Activated T-helper 2 cell treated with anti-CD3 and anti-CD28 coated beads, Interferon-gamma antibody, Interleukin-2, Interleukin-4, amounts not matched to agents 10 μg/mL and 5 μg/mL and 100 μg/mL, durations not matched to agents 14 hours and 24 hours and 36 hours (primary cell): ENCODE measurements at places on chromosomes 5 and 9. TPM values are rescaled to one million over a fixed set of nuclear protein-coding genes. Genes with fewer than 3 reads are reported as not detected.

- no peak for DNase-seq
Measured at GRCh38 chr5:127758766-127759283, 55.6 kb downstream of the CCDC192 start.

DNA sequence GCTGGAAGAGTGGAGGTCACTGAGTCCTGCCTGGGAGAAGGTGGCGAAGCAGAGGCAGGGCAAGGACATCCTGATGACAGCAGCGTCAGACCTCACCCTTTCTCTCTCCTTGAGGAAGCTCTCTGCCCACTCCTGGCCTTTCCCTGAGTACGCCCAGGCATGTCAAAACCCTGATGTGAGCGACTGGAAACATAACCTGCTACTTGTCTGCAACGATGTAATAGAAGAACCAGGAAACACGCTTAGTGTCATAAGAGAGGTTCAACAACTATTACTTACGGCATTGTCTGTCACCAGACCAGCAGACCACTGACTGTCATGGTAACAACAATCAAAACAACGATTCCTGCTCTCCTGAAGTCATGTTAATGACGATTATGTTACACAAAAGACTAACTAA is 152.4 kb downstream of the ACTL7B start:
- no peak for DNase-seq

DNA sequence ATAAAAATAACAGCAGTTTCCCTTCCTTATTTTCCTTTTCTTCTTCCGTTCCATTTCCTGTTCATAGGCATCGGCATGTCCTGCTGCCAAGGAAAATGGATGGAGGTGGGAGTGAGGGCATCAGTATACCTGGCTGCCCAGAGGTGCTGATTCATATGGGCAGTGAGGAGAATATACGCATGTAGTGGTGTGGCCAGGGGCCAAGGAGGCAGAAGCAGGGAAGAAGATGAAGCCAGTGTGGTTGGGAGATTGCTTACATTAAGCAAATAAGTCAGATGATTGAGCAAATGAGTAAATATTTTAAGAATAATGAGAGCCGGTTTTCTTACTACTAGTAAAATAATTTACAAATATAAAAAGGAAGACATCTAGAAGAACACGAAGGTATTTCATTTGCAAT is 344.9 kb upstream of the PAPPA start:
- no peak for DNase-seq

GRCh38 chr5:180495292-180495691 is 1.1 kb downstream of the CNOT6 start:
- DNase-seq = no peak

- no peak for DNase-seq
Measured at GRCh38 chr5:152593388-152593787, 188.3 kb upstream of the NMUR2 start.

GRCh38 chr9:88053856-88054501 is 79.6 kb upstream of the CDK20 start:
- DNase-seq = no peak

DNA sequence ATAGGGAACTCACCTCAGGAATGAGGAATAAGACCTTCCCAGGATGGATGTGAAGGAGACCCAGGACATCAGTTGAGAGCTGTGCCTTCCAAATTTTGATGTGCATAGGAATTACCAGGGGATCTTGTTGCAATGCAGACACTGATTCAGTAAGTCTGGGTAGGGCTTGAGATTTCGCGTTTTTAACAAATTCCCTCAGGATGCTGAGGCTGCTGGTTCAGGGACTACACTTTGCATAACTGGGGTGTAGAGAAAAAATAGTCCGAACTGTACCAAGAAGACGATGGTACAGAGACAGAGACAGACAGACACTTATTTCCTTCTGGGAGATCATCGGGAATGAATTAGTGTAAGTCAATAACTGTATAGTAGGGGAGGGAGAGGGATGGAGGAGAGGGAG is 82.3 kb upstream of the FREM1 start:
- DNase-seq = no peak

DNA sequence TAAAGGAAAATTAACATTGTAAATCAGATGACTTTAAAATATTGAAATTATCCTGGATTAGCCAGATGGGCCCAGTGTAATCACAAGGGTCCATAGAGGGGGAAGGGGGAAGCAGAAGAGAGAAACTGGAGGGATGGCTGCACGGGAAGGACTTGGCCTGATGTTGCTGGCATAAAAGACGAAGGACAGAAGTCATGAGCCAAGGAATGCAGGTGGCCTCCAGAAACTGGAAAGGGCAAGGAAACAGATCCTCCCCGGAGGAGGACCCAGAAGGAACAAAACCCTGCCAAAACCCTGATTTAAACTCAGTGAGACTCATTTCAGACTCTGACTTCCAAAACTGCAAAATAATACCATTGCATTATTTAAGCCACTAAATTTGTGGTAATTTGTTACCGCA is 100.2 kb downstream of the ADAMTS2 start:
- DNase-seq = no peak

DNA sequence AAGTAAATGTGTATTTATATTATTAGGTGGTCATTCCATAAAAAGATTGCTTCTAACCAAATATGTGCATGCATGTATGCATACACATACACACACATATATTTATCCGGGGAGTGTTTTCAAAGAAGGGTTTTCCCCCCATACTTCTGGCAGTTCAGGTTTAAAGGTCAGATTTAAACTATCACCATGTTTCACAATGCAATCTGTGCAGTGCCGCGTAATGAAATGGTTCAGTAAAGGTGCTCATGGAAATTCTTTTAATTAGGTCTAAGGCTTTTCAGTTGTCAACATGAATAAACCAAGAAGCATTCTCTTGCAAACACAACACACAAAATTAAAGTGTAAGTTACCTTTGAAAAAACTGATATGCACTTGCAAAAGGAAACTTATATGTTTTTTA is 211.0 kb downstream of the CRB2 start:
- DNase-seq = no peak

- no peak for DNase-seq
Measured at GRCh38 chr9:135673941-135674340, 10.8 kb downstream of the LCN9 start.

- DNase-seq = no peak
Measured at GRCh38 chr5:160419458-160420330, 813 bp upstream of the SLU7 start.

The CA9 gene
- 0.89 and 1.2 TPM in 2 replicates for total RNA-seq

The PARP8 gene
- total RNA-seq = 22.2 and 23.5 TPM in 2 replicates

The FGD3 gene
- total RNA-seq = 41.4 and 42.9 TPM in 2 replicates
